ENCODE measurements at places on chromosomes 12 and 14. TPM values are rescaled to one million over a fixed set of nuclear protein-coding genes. Genes with fewer than 3 reads are reported as not detected.

The SMOC1 gene
- 1.1 TPM for total RNA-seq

DNA sequence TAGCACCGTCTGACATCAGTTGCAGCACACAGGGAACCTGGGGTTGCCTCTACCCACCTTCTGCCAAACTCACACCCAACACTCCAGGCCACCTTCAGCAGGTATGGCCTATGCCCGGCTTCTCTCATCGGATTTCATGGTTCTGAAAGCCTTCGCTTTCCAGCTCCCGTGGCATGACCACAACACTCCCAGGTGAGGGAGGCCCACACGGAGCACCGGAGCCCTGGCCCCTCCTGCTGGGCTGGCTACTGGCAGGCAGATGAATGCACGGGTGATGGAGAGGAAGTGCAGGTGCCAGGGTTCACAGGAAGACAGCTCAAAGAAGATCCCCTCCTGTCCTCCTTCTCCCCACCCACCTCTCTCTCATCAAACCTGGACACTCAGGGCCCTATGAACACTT, 37.2 kb downstream of the CACNA2D4 start:
- no peak for DNase-seq

The UBR7 gene
- 24.0 TPM for total RNA-seq

DNA sequence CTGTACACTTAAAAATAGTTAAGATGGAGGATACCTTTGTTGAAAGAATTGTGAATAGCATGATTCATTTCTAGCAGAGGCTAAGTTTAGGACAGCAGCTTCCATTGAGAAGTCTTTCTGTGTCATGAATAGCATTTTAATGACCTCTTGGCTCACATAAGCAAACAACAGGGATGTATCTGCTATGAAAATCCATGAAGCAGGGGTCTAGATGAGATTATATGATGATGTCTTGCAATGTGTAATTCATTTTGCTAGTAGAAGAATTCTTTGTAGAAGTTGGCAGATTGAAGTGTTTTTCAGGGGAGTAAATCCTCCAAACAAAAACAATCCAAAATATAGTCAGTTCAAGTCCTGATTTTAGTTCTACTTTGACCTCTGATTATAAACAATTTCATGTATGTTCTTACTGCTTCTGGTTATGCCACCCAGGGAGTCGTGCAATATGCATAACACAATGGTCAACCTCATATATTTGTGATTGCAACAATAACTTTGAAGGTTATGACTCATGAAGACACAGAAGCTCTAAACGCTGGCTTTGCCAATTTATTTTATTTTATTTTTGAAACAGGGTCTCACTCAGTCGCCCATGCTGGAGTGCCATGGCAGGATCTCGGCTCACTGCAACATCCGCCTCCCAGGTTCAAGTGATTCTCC, 6.9 kb upstream of the RD3L start:
- no peak for DNase-seq

The BHLHE41 gene
- total RNA-seq: 7.6 TPM

The GSC gene
- 1.6 TPM for total RNA-seq

GRCh38 chr12:63846238-63846967, 1.9 kb downstream of the SRGAP1 start:
- no peak for DNase-seq

- no peak for DNase-seq
These were observed 274.0 kb upstream of the KITLG start for GRCh38 chr12:88854260-88854659.

The CLEC12A gene
- total RNA-seq: not detected

DNA sequence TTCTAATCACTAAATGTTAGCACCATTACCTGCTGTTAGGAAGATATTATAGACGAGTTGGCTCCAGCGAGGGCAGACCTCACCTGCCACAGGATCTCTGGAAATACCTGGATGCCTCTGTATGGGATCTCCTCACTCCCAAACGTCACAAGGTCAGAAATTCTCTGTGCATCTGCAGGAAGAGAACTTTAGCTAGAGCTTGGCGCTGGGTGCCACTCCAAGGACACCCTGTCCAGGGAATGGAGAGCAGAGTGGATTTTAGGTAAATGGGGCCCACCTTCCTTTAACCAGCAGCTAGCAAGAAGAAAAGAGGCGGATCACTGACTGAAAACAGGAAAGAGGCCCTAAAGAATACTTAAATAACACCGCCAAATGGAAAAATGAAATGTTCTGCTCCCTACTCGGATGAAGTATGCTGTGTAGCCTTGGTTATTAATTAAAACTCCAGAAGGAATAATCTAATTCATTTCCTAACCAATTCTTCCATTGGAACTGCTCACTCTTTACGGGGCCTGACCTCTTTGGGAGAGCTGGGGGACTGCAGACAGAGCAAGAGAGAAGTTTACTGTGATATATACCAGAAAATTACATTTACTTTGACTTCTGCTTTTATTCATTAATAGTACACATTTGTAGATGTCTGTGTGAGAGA, 4.2 kb upstream of the FOXG1 start:
- DNase-seq: no peak

DNA sequence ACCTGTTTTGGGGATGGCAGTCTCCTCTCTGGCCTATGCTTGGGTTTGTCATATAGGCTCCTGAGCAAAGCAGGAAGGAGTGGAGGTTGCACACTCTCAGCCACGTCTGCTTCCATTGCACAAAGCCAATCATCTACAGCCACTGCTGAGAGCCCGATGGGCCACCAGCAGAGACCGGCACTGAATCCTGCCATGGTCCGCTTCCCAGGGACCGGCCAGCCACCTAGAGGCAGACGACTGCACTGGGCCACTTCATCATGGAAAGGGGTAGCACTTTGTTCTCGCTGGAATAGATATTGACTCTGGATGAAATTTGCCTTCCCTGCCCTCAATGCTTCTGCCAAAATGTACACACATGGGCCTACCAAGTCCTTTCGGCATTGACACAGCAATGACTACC, 22.3 kb downstream of the DLK1 start:
- DNase-seq: peak; percentile 31

The MYF5 gene
- total RNA-seq: not detected

DNA sequence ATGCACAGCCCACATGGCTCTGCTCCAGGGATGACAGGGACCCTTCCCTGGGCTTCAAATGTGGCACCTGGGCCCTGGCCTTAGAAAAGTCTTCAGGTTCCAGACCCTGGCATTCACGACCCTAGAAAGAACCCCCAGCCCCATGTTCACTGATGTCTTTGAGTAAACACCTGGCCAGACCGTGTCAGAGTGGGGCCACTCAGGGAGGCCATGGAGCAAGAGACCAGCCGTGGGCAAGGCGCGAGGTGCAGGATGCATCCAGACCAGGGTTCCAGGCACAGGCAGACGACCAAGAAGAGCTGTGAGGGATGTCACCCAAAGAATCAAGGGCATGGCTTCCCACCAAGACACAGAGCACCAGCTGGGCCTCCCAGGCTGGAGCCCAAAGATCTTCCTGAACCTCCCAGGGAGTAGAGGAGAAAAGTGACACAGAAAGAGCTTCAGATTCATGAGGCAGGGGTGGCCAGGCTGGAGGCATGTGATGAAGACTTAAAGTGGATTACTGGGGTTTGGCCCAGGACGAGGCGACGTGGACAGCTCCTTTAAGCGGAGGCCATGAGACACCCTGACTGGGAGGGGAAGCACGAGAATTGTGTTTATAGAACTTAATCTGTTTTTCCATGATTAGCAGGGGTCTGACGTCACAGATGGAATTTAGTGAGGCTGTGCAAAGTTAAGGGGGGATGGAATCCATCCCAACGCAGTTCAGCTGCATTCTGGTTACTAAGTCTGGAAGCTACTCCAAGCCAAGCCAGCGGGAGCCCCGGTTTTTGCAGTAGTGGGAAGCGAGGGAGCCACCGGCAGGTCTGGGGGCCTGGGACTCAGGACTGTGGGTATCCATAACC, 61.6 kb downstream of the ARL6IP4 start:
- DNase-seq: no peak

GRCh38 chr12:15599266-15600037, 189.7 kb downstream of the EPS8 start:
- DNase-seq: no peak

The FBLN5 gene
- total RNA-seq: 4.0 TPM

DNA sequence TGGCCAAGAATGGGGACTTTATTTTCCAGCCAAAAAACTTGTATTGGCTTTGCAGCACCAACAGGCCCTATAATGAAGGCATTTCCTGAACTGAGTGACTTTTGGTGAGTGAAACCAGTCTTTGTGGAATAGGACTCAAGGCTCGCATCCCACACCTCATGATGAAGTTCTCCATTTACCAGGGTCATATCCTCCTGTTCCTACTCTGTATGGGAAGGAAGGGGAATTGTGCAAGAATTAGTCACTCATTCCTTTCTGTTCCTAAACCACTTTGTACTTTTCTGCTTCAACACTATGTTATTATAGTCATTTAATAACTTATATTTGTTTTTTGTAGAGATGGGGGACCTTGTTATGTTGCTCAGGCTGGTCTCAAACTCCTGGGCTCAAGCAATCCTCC, 2.3 kb upstream of the SPATS2 start:
- no peak for DNase-seq

GRCh38 chr12:8493084-8493483, 20.2 kb upstream of the CLEC4D start:
- DNase-seq: no peak

The ENDOU gene
- not detected for total RNA-seq

DNA sequence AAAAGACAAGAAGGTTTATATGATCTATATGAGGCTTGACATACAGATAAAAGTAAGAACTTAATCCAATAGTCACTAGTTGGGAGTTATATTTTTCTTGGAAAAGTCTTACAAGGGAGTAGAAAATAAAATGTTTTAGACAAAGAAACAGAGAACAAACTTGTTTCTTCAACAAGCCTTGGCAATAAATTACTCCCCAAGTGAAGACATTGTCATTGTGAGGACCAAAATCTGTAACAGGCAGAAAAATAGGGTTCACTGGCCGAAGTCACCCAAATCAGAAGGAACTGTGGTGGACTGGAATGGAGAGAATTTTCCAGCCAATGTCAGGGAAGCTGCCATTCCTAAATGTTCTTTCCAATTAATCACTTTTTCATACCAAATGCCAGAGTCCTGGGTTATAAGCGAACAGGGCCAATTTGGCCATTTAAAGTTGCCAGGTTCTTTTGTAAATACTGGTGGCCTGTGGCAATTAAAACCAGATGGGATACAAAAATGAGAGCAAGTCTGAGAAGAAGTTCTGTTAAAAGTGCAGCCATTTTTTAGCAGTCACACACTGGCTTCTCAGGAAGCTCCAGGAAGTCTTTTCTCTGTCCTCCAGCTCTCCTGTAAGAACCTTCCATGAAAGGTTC, 117.3 kb upstream of the OVCH1 start:
- no peak for DNase-seq

The MARK3 gene
- 93.7 TPM for total RNA-seq

- no peak for DNase-seq
These were observed 227.8 kb downstream of the SPTSSA start for GRCh38 chr14:34234258-34234657.

The SLC48A1 gene
- total RNA-seq: 16.8 TPM

The CLEC6A gene
- total RNA-seq: 0.11 TPM

The SERPINA6 gene
- total RNA-seq: 0.15 TPM

The SERPINA5 gene
- 2.2 TPM for total RNA-seq

- DNase-seq: no peak
These were observed 1.7 kb downstream of the ANGEL1 start for GRCh38 chr14:76810953-76811400.

The CRIP1 gene
- total RNA-seq: 9.0 TPM

DNA sequence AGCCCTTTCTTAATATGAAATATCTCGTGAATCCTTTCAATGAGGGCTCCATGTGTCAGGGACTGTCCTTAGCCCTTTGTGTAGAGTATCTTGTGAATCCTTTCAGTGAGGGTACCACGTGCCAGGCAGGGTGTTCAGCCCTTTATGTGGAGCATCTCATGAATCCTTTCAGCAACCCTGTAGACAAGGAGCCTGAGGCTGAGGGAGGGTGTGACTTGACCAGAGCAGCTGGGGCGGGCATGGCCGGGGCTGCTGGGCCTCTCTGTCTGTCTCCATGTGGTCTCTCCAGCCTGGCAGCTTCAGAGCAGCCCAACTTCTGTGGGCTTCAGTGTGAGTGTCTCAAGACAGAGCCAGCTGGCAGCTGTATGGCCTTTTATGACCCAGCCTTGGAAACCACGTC, 140.2 kb downstream of the AACS start:
- no peak for DNase-seq

GRCh38 chr12:49462083-49462744, 76.6 kb upstream of the KCNH3 start:
- DNase-seq: no peak

- no peak for DNase-seq
These were observed 43.8 kb downstream of the CCNK start for GRCh38 chr14:99524804-99525698.

- DNase-seq: no peak
These were observed 36.2 kb upstream of the GNG2 start for GRCh38 chr14:51824191-51824590.

- DNase-seq: no peak
These were observed 85.3 kb downstream of the B4GALNT3 start for GRCh38 chr12:544941-545635.

The TAS2R9 gene
- not detected for total RNA-seq

DNA sequence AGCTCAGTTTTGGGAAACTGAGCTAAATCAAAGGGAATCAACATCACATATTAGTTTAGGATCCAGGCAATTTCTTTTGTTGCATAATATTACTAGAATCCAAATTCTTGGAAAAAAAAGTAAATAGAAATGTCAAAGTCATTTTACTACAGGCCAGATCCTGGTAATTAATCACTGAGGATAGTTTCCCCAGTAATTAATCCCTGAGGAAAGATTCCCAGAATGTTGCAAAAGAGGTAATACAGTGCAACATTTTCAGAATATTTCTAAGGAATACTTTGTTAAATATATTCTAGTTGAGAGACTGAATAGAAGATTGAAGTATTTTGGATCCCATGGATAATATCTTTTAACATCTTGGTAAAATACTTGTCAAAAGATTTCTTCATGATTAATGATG, 207.0 kb upstream of the GARIN2 start:
- DNase-seq: no peak

GRCh38 chr12:49777800-49778748, 36.7 kb downstream of the TMBIM6 start:
- DNase-seq: peak; percentile 90

DNA sequence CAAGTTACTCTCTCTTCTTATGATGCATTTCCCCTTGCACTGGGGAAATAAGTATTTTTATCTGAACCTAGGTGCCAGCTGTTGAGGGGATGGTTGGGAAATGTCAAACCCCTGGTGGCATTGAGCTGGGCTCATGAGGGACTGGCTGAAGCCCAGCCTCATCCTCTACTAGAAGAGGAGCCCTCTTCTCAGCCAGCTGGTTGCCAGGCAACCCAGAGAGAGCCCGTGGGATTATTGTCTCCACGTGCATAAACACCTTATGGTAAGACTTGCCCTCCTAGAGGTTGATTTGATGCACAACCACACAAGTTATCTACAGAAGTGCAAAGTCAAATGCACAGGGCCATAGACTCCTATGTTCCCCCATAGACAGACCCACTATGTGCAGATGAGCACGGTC, 89.8 kb downstream of the WSCD2 start:
- DNase-seq: no peak

GRCh38 chr12:68806488-68807237, 1.3 kb upstream of the MDM2 start:
- DNase-seq: no peak

DNA sequence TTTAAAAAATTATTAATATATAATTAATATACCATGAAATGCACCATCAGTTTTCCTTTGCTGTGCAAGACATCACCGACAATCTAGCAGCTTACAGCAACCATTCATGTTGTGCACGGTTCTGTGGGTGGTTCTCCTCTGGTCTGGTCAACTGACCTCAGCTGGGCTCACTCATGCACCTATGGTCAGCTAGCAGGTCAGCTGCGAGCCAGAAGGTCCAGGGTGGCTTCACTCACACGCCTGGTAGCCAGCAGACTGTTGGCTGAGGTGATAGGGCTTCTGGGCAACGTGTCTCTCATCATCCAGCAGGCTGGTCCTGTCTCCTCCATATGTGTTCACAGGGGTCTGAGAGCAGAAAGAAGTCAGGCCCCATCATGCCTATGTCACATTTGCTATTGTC, 210.4 kb downstream of the KIF26A start:
- no peak for DNase-seq

The GYS2 gene
- total RNA-seq: not detected

Data from WTC11 (cell line).